ENCODE measurements at places on chromosomes 1 and 21. TPM values are rescaled to one million over a fixed set of nuclear protein-coding genes. Genes with fewer than 3 reads are reported as not detected.

Gene ZNF695
- total RNA-seq, result 1.7 TPM

Gene GPR161
- 7.2 TPM for total RNA-seq

Gene VSIG8
- total RNA-seq, result not detected

Gene PM20D1
- not detected for total RNA-seq

Gene ACTN2
- total RNA-seq, result not detected

Gene CD58
- 30.0 TPM for total RNA-seq

Gene KRTAP10-7
- not detected for total RNA-seq

Gene KCNK2
- total RNA-seq, result 0.45 TPM

Gene GBP4
- total RNA-seq, result 5.4 TPM

Gene CDK18
- 32.6 TPM for total RNA-seq

- no peak for DNase-seq
Observed at GRCh38 chr1:203557390-203557789, 63.4 kb downstream of the OPTC start.

DNA sequence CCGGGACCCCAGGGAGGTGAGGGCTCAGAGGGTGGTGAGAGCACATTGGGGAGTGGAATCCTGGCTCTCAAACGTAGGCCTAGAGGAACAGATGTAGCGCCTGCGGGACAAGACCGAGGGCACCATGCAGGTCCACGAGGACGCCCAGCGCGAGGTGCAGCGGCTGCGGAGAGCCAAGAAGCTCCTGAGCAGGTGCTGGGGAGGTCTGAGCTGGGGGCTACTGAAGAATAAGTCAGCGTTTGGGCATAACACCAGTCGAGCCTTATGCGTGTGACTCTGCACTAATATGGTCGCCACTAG is 2.6 kb upstream of the NBPF3 start:
- no peak for DNase-seq

DNA sequence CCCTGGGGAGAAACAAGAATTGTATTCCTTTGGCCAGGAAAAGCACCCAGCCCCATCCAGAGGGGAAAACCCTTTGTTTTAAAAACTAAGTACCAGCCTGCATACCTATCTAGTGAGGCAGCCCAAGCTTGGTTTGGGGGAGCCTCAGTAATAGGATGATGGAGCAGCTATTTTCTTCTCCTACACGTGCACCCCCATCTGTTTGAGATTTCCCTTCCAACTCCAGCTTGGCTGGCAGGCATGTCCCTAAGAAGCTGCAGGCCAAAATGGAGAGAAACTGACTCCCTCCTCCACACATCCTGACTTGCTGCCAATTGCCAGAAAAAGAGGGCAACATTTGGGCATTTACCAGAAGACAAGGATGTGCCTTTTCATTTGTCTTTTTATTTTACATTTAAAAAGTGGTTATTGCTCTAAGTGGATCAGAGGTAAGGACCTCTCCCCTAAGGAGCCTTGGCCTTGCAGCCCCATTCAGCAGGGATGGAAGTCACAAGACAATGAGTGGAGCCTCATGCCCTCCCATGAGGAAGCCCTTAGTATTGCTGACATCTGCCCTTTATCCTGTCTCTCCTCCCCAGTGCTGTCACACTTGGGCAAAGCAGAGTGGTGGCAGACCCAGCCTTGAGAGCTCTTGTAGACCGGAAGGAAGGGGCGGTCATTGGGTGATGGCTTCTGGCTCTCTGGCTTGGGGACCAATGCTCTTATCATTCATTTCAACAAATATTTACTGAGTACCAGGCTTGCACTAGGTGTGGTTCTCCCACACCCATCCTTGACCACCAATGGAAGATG is 8.6 kb downstream of the FNDC5 start:
- DNase-seq, result no peak

- DNase-seq, result no peak
Observed at GRCh38 chr1:217674028-217674729, 43.0 kb downstream of the SPATA17 start.

- DNase-seq, result no peak
Observed at GRCh38 chr1:60636946-60637345, 445.4 kb upstream of the NFIA start.

DNA sequence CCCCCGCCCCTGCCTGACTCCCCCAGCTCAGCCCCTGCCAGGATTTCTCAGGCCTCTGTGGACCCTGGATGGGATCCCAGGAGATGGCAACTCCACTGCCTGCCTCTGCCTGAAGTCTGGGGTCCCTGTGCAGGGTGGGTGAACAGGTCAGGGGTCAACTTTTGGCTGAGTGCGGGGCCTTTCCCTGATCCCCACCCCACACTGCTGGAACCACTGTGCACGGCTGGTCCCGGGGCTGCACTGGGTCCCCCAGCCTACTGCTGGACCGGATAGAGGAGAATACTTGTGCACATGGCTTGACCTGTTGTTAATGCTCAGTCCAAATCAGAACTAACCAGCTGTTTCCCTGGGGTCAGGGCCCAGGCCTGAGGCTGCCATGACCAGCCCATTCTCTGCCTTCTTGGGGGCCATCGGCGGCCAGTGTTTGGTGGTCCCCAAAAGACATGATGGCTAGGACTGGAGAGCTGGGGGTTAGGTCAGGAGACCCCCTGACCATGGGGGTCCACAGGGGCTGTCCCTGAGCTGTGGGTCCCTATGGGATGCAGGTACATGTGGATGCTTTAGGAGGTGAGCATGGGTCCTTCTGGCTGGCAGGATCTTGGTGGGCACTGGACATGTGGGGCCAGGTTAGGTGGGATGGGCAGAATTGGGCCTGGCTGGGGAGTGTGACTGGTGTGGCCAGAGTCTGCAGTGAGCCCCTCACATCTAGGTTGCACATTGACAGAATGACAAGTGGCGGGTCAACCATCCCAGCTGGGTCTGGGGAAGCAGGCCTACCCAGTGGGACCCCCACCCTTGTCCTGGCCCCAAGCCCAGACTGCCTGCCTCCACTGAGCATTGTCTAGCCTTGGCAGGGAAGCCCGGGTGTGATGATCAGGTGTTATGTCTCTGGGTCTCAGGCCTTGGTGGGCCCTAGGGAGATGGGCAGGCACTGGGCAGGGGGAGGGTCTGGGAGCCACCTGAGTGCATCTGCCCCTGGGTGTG is 19.0 kb upstream of the ZNF678 start:
- DNase-seq, result peak; percentile 6

- DNase-seq, result no peak
Observed at GRCh38 chr1:23720256-23720995, 22.8 kb upstream of the ELOA start.

- DNase-seq, result no peak
Observed at GRCh38 chr1:190619724-190620123, 142.1 kb upstream of the BRINP3 start.

DNA sequence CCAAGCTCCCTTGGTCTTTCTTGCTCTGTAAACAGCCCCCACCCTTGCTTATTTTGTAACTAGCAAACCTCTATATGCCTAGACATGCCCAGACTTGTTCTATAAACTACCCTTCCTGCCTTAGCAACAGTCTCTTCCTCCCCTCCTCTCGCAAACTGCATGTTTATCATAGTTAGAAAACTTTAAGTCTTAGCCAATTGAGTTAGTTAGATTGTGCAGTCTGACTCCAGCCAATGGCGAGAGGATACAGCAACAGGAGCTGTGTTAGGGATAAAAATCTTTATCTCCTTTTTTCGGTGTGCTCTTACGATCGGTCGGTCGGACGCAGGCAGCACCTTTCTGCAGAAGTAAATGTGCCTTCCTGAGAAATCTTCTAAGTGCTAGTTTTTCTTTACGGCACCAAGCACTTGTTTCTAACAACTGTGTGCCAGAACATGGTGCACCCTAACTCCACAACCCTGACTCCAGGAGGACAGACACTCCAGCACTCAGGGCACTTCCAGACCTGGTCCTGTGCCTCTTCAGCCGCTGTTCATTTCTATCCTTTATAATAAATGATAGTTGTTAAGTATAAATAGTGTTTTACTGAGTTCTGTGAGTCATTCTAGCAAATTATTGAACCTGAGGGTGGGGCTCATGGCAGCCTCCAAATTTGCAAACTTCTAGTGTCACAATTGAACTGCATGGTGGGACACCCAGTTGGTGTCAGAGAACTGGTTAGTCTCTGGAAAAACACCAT is 25.7 kb upstream of the GNG4 start:
- no peak for DNase-seq

DNA sequence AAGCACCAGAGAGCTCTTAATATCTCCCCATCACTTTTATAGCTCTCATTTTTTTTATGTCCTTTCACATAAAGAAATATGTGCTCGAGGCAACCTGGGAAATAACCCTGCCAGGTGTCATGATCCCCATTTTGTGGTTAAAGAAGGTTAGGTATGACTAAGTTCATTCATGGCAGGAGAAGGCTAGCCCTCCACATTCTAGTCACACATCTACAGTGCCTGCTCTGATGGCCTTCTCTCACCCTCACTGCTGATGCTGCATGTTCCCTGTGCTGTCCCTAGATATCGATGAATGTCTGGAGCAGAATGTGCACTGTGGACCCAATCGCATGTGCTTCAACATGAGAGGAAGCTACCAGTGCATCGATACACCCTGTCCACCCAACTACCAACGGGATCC is 187.5 kb downstream of the TPR start:
- no peak for DNase-seq

DNA sequence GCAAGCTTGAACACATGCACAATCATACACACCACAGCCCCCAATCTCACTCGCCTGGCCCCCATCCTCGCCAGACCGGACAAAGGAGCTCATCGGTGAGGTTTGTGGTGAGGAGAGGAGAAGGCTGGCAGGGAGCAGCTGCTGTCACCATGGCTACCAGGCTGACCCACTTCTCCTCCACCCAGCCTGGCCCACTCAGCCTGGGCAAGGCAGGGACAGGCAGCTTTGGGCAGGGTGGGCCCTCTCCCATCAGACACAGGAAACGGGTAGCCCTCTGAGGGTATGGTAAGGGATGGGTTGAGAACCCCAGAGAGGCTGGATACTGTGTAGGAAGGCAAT is 15.9 kb downstream of the RIMS3 start:
- DNase-seq, result no peak

DNA sequence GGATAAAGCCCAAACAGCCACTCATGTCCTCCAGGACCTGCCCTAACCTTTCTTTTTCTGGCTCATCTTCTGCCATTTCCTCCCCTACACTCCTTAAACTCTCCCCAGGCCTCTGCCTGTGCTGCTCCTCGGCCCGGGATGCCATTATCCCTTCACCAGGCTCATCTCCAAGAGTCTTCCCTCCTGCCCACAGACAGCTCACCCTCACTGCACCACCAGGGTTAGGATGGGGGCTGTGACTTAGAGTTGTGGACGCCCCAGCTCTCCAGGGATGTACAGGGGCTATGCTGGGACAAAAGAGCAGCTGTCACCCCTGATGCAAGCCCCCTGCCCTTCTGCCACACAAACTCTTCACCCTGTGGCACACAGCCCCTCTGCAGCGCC is 32.0 kb downstream of the TTC39A start:
- no peak for DNase-seq

DNA sequence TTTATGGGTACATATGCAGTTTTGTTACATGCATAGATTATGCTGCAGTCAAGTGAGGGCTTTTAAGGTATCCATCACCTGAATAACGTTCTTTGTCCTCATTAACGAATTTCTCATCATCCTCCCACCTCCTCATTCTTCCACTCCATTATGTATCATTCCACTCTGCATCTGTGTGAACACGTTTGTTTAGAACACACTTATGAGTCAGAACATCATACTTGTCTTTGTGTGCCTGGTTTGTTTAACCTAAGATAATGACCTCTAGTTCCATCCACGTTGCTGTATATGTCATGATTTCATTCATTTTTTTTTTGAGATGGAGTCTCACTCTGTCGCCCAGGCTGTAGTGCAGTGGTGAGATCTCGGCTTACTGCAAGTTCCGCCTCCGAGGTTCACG is 6.7 kb upstream of the MPC2 start:
- no peak for DNase-seq

DNA sequence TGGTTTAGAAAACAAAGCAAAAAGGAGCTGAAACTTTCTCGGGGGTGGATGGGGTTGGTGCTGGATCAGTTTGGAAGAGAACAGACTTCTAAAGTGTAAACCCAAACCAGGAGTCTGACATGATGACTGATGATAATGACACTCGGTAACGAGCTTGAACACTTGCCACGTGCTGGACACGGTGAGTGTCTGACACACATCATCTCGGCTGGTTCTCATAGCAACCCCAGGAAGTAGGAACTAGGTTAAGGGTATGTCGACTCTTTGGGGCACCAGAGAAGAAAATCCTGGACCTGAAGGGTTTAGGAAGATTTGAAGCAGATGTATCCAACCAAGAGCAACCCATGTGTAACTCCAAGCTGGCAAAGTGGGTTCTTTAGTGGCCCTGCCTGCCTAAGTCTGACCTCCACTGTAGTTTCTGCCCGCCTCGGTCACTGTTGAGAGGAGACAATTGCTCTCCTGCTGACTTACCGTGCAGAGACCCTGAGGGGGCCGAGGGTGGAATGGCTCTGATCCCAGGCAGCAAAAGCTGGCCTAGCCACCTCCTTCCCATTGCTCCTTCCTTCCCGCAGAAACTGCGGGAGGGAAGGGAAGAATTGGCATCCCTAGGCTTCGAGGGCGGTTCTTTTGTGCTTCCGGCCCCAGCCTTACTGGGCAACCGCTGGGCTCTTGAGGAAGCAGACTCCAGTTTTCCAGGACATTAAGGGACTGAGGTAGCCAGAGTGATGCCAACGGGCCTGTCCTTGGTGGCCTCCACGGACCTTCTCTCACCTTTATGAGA is 156.0 kb downstream of the TOMM20 start:
- DNase-seq, result peak; percentile 24

DNA sequence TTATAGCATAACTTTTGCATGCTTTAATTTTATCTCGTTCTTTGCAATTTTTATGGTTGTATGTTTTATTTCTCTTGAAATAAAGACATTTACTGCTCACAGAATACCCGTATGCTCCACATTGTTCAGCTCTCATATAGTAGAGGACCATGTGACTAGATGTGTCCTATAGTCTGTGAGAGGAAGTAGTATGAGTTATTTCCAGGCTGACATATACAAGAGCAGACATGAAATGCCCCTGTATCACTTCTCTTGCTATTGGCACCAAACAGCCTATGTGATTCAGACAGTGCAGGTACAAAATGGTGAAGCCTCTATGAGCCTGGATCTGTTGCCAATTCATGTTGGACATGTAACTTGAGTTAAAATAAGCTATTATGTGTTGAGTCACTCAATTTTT is 5.8 kb upstream of the FCRL5 start:
- DNase-seq, result no peak

- DNase-seq, result no peak
Observed at GRCh38 chr21:39632796-39633442, 20.2 kb downstream of the B3GALT5 start.

- DNase-seq, result no peak
Observed at GRCh38 chr1:239922778-239923522, 168.7 kb upstream of the FMN2 start.
